Suprapubic skin (tissue), 4 donors: ENCODE measurements at places on chromosomes 7 and 10.

DNA sequence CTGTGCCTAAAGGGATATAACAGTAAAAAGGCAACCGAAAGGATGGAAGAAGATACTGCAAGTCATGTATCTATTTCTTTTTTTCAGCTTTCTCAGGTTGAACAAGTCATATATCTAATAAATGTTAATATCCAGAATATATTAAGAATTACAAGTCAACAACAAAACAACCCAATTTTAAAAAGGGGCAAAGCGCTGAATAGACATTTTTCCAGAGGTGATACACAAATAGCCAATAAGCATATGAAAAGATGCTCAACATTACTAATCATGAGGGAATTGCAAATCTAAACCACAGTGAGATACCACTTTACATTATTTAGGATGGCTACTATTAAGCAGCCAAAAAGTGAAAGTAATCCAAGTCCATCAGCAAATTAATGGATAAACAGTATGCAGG is 23.0 kb downstream of the DBF4 start:
- no peak for DNase-seq

DNA sequence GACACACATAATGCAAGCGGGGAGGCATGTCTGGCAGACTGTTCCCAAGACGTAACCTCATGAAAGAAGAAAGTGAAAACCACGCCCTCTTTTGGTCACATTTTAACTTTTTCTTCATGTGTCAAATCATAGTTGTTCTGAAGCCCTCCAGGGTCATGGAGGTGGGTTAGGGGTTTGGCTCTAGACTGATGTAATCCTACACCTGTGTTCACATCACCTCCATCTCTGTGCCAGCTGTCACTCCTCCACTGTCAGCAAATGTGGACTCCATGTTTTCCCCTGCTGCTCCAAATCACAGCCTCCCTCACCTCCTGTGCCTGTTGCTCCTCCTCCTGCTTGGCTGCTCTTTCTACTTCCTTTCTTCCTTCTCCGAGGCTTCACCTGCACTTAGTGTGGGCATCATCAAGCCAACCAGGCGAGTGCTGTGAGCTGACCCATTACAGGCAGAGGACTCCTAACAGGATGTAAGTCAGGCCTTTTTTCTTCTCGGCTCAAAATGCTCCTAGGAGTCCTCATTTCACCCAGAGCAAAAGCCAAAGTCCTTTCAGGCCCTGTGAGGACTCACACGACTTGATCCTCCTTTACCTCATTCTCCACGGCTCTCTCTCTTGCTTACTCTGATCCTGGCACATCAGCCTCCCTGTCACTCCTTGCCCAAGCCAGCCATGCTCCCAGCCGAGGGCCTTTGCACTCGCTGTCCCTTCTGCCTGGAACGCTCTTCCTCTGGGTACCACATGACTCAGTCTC is 66.4 kb upstream of the IFRD1 start:
- DNase-seq, result no peak

GRCh38 chr10:1662438-1663025 is 74.8 kb downstream of the ADARB2 start:
- DNase-seq, result no peak

DNA sequence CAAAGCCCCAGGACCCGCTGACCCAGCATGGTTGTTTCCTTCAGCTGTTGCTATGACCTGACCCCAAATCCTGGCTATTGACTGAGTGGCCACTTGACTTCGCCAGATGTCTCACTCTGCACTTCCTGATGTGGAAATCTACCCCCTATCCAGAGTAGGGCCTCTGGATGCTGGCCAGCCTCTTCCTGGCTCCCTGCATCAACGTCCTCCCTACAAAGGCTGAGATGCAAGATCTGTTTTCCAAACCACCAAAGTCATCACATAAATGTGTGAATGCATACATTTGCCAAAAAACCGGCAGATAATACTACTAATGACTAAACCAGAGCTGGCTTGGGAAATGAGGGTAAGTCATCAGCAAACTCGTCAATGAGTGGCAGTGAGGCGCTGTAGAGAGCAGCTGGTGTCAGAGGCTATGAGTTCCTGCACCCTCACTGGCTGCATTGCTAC is 70.4 kb downstream of the PYROXD2 start:
- DNase-seq, result peak; percentile 88

DNA sequence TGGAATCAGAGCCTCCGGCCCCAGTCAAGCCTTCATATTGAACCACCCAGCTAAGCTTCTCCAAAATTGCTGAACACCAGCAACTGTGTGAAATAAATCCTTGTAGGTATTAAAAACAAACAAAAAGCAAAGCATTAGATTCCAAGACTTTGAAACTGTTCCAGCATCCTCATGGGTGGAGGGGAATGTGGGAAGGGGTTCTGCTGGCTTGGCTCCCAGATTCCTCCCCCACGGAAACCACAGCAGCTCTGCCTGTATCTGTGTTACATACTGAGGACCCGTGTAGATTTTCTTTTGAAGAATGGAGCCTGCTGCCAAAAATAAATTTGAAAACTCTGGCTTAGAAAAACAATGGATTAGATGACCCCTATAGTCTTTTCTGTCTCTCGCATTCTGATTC is 20.0 kb downstream of the AKR1B1 start:
- DNase-seq, result no peak

DNA sequence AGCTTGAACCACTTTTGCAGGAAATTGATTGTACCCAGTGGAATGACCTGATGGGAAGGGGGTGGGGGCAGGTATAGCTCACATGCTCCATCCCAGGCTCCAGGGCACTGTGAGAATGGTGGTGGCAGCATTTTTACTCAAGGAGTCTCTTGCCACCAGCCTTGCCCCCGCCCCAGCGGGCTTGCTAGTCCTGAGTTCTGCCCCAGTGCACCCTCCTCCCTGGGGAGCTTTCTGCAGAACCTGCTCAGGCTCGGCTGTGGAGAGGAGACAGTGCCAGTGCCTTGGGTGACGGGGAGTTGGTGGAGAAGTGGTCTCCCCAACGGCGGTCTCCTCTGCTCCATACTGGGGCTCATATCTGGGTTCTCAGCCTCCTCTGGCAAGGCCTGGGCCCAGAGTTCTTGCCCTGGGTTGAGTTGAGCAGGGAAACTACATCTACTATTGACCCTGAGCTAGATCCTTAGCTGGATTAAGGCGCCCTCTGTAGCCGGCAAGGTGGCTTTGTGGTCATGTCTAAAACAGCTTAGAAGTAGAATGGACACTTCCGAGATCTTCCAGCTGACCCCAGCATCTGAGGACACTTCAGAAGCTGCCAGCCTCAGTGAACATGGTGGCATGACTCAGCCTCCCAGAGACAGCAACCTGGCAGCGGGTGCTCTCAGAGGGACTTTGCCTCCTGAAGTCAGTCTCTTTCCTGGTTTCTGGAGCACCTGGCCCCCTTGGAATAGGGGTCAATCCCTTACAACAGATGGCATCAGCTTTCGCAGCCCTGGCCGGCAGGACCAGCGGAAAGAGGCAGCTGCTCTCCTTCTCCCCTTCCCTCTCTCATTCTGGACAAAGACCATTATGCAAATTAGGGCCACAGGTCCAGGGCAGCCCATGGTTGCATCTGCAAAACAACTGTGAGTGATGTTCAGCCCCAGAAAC is 363.4 kb upstream of the MKI67 start:
- DNase-seq, result no peak

GRCh38 chr10:7119325-7120015 is 291.4 kb downstream of the SFMBT2 start:
- DNase-seq, result no peak

GRCh38 chr7:22784346-22784745 is 38.3 kb downstream of the TOMM7 start:
- no peak for DNase-seq

DNA sequence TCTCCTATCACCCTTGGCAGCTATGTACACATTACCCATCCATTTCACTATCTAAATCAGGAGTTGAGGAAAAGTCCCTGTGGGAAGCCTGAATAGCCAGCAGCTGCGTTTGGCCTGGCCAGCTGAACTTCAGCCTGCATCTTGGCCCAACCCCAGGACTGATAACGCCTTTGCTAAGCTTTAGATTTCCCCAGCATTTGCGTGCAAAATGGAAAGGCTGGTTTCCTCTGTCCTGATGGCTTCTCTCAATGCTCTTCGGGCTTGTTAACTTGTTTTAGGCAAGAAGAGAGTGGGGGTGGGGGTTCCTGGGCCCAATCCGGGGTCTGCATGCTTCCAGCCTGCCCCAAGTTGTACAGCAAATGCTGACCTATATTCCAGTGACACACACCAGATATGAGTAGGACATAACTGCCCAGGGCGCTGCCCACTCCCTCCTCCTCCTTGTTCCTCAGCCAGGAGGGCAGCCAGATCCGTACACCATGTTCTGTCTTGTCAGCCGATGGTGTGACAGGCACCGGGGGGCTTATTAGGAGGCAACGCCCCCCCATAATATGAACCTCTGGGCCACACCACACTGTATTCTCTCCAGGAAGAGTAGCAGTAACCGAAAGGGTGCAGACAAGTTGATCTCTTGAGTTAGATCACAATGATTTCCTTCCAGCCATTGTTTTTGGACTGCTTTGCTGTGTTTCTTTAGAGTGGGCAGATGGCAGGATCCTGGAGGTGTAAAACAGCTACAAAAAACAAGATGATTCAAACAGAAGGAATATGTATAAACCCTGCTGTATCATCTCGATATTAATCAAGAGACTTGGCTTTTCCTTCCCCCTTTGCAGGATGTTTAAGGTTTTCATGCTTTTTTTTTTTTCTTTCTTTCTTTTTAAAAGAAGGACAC is 339.0 kb downstream of the RNLS start:
- peak; percentile 78 for DNase-seq

- DNase-seq, result no peak
These were observed 115.5 kb upstream of the GNAI1 start for GRCh38 chr7:80018941-80019808.

- DNase-seq, result no peak
These were observed 43.1 kb upstream of the HSPB1 start for GRCh38 chr7:76259124-76260093.

DNA sequence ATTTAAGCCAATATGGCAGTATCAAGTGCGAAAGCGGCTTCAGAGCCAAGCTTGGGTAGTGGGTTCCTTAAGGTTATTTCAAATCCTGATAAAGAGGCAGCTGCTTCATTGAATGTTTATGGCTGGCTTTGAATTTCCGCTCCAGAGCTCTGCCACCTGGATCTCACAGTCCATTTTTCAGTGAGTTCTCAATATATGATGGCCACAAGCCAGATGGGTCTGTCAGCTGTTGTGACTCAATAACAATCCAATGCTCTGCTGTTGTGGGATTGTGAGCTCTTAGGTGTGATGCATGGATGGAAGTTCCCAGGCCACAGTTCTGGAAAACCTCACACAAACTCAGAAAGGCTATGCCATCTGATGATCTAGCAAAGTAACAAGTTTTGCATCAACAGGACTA is 743.8 kb upstream of the LRRN3 start:
- no peak for DNase-seq

DNA sequence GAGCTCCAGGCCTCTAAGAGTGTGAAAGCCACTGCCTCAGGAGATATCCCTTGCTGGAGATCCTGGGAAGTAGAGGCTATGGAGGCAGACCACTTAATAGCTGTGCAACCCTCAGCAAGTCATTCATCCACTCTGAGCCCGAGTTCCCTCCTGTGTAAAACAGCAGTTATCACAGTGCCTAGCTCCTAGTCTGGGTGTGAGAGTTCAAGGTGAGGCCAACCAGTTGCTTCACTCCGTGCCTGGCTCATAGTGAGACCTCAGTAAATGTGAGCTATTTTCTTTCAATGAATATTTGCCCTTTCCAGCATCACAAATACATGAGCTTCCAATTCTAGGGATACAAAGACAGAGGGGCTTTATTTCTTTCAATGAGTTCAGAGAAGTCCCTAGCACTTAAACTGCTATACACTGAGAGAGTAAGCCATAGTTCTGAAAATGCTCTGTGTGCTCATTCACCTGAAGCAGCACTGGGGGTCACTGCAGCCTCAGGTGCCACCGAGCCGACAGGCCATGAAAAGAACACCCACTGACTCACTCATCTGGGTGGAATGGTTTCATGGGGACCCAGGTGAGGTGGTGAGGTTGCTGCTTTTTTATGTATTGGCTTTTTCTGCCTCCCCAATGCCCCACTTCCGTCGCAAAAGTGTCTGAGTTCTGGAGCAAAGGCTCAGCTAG is 259.8 kb downstream of the KCNMA1 start:
- no peak for DNase-seq

DNA sequence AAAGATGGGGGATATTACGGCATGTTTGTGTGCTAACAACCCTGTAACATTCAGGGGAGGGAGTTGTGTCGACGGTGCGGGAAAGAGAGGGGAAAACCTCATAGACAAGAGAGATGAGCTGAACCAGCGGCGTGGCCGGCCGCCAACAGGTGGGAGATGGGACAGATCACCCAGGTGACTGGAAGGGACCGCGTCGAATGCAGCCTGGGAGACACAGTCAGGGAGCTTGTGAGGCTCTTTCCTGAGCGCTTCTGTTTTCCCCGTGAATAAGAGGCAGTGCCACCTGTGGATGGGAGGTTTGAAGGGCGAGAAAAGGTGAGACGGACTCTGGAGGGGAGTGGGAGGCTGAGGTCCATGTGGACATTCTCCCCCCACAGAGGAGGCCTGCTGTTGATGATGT is 9.9 kb upstream of the PRKAG2 start:
- peak; percentile 72 for DNase-seq

DNA sequence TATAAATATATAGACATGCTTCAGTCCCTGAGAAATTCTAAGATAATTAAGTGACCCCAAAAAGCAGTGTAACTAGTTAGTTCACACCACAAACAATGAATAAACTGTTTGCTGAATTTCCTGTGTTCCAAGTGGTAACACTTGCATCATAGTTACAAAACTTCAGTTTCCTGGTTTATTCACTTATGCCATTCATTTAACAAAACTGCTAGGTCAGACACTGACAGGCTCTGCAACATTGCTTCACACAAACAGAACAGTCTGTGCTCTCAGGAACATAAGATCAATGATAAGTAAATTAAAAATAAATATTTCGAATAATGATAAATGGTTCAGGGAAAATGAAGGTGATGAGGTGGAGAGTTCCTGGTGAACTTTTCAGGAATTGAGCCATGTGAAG is 133.3 kb upstream of the NAMPT start:
- DNase-seq, result no peak

GRCh38 chr10:62323751-62324150 is 50.4 kb upstream of the ZNF365 start:
- no peak for DNase-seq

DNA sequence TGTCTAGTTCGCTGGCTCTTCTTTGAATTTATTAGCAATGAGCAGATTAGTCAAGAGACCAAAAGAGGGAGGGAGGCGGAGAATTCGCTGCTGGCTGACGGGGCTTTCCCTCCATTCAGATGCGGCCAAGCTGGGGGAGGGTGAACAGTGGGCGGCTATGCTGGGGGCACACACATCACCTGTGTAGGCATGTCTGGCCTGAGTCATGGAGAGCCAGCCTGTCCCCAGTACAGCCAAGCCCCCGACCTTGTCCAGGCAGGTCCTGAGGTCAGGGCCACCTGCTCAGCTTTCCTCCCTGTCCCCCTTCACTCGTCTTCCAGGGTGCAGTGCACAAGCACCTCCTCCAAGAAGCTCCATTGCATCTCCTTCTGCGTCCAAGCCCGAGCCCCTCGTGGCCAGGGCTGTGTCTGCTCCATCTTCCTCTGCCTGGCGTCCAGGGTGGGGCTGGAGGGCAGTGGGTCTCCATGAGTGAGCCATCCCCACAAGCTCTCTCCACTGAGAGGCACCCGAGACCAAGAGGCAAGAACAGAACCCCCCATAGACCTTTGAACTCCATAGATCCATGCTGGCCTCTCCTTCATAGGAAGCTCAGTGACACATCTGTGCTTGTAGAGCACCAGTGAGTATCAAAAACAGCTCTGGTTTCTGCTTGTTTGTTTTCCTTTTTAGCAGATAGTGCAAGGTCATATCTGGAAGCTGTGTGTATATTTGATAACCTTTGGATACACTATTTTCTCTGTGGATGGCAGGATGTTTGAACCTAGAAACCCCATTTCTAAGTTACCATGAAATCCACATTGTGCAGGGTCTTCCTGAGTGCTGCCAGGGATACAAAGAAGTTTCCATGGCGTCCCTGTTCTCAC is 1.9 kb upstream of the DEPP1 start:
- DNase-seq, result peak; percentile 59
